ENCODE measurements at places on chromosomes 13 and 19.
A peak's percentile ranks its signal among the peaks of the same experiment; 100 is the strongest.

DNA sequence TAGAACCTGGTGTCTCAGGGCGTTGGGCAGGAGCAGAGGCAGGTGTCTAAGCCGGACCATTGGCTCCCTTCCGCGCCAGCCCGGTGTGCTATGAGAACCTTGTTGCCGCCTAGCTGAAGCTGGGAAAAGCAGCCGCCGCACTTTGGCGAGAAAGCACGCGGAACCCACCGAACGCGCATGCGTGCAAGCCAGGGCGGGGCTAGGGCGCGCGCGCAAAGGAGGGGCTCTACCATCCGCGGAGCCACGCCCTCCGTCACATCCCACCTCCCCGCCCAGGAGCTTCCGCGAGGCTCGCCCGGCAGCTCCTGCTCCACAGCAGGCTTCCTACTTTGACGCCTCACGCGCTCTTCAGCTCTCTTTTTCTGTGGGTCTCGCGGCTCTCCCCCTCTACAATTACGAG lies 51.3 kb downstream of the WDR87 start:
- DNase-seq = no peak

DNA sequence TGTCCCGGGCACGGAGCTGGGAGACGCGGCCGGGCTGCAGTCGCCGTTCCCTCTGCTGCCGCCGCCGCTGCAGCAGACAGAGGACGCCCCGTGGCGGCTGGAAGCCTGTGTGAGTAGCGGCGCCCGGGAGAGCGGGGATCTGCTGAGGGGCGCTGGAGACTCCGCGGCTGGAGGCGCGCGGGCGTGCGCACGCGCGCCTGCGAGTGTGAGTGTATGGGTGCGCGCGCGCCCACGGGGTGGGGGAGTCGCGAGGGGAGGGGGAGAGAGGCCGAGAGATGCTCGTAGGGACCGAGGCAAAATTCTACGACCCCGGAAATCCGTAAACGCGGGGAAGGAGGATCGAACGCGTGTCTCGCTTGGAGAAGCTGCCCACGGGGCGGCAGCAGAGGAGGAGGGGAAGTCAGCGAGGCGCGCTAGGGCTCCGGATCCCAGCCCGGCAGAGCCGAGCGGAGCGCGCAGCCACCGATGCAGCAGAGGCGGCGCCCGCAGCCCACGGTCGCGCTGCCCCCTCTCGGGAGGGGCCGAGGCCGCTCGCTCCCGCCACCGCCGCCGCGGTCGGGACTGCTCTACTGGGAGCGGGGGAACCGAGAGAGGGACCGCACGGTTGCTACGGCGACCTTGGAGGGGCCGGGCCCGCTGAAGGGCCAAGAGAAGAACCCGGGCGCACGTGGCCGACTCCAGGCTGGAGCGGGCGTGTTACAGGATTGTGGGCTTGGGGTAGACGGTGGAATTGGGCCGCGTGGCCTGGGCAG lies at the start of gene ENOX1:
ENOX1 (minus strand) TSS at position 207 of the 752 bp plus-strand sequence.
- peak; percentile 60 for DNase-seq

DNA sequence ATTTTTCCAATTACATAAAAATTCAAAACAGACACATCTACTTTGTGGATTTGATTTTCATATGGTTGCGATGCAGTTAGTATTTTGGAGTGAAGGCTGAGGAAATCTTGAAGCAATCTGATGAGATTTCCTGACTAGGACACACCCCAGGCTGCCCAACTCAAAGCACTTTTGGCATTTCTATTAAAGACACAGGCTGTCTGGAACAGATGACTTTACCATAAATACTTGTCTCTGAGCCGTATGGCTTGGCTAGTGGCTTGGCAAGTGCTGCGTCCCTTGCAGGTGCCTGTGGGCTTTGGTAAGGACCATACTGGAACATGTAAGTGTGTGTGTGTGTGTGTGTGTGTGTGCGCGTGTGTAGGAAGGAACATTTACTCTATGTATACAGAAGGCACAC lies 218.8 kb downstream of the FGF9 start:
- no peak for DNase-seq

DNA sequence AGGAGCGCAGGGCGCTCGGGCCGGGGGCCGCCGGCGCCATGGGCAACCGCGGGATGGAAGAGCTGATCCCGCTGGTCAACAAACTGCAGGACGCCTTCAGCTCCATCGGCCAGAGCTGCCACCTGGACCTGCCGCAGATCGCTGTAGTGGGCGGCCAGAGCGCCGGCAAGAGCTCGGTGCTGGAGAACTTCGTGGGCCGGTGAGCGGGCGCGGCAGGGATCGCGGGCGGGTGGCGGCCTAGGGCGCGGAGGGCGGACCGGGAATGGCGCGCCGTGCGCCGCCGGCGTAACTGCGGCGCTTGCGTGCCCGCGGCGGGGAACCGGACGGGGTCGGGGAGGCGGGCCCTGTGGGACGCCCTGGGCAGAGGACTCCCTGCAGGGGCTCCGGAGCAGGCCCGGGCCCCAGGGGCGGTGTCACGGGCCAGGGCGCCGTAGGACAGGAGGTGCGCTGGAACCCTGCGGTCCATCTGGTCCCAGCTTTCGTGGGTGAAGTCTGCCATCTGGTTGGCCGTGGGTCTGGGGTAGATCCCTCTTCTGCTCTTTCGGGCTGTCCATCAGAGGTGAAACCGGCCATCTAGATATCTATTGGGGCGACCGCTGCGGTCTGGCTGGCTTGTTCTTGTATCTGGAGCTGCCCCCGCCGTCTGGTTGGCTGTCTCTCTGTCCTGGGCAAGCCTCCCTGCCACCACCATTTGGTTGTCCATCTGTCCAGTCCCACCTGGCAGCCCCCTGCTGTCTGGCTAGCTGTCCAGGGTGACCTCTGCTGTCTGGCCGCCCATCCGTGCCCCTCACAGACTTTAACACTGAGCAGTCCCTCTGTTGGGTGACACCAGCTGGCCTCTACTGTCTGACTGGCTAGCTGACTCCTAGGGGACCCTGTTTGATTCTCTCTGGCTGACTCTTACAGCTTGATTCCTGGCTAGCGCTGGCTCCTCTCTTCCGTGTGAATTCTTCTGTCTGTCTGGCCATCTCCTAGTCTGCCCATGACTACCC lies 622 bp downstream of the DNM2 start:
- peak; percentile 37 for DNase-seq

DNA sequence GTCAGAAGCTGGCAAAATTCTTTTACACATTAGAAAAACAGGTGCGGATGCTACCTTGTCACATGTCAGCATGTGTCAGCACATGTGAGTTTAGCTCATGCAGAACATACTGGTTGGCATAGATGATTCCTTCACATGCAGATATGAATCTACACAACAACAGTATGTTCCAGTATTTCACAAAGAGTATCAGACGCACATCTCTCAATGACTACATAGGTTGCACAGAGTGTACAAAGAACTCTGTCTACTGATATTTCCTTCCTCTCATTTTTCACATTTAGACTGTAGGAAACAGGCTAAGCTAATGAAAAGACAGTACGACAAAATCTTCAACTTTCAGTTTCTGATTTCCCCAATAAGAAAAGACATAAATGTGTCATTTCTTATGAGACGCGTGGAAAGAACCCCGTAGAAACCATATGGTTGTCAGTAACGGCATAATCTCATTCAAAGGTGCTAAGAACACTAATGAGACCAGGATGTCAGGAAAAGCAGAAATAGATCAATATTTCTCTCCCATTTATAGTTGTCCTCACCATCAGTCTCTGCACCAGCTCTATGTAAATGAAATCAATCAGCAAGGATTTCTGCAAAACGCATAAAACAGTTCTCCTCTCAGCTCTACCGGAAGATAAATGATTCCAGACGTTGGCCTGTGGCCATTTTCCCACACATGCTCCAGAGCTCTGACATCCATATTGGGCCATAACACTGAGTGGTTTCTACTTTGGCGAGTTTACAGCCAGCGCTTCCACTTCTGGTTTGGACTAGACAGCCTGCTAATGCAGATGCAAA lies 81.2 kb downstream of the STARD13 start:
- DNase-seq = no peak

- no peak for DNase-seq
Measured at GRCh38 chr19:39263912-39264305, 4.3 kb upstream of the IFNL2 start.

DNA sequence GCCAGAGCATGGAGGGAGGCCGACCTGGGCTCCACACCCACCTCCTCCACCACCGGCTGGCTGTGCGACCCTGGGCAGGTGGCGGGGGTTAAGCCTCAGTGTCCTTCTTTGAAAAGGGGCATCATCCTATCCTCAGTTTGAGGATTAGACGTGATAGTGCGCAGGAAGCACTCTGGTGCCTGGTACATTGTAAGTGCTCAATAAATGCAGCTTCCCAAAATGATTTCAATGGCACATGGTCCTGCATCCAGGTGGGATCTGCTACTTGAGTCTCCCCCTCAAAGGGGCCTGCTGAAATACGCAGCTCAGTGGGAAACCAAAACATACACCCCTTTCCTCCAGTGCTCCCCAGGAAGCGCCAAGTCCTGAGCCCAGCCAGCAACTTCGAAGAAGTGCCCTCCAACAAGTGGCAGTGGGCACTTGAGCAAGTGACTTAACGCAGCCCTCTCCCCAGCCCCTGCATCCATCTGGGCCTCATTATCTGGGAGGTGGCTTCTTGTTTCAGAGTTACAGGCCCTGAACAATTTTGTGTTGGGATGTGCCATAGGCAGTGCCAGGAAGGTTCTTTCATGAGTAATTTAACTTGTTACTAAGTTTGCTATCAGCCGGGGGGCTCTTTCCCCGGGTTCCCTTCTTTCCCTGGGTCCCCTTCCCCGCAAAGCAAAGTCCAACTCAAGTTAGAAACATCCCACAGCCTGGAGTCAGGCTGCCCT lies 17.9 kb downstream of the ACTN4 start:
- DNase-seq = no peak
